ENCODE measurements at places on chromosomes 11 and 22. TPM values are rescaled to one million over a fixed set of nuclear protein-coding genes. Genes with fewer than 3 reads are reported as not detected.

The RAG2 gene
- not detected for total RNA-seq

The OR5AR1 gene
- not detected for total RNA-seq

The STK33 gene
- total RNA-seq = 4.4 TPM

The OR6T1 gene
- not detected for total RNA-seq

The DGAT2 gene
- 1.5 TPM for total RNA-seq

The PNPLA3 gene
- total RNA-seq = 0.68 TPM

The MAPK11 gene
- 4.7 TPM for total RNA-seq

The PLAAT2 gene
- total RNA-seq = 0.60 TPM

The CCND1 gene
- 188 TPM for total RNA-seq

The OR4C13 gene
- not detected for total RNA-seq

The CARNS1 gene
- 0.29 TPM for total RNA-seq

The KCNK4 gene
- not detected for total RNA-seq

The MS4A10 gene
- not detected for total RNA-seq

The SCGB1D2 gene
- total RNA-seq = not detected

The L3MBTL2 gene
- 19.4 TPM for total RNA-seq

The KCTD14 gene
- total RNA-seq = 1.8 TPM

The MRPL23 gene
- 133 TPM for total RNA-seq

The INS gene
- total RNA-seq = not detected

The OR52I2 gene
- not detected for total RNA-seq

The PKNOX2 gene
- not detected for total RNA-seq

The CCDC89 gene
- not detected for total RNA-seq

The SMIM35 gene
- not detected for total RNA-seq

The GAL3ST1 gene
- 8.0 TPM for total RNA-seq

The JOSD1 gene
- total RNA-seq = 28.1 TPM

The KCNC1 gene
- 0.05 TPM for total RNA-seq

The PANX2 gene
- total RNA-seq = 4.6 TPM

The NLRP14 gene
- total RNA-seq = not detected

The SLC29A2 gene
- total RNA-seq = 3.1 TPM

The MIAT gene
- 0.29 TPM for total RNA-seq

The SYNGR1 gene
- 7.9 TPM for total RNA-seq

The SYT13 gene
- 8.1 TPM for total RNA-seq

The NPAS4 gene
- total RNA-seq = not detected

The BCL2L13 gene
- total RNA-seq = 36.4 TPM

The LRRC74B gene
- total RNA-seq = not detected

The KCNJ11 gene
- total RNA-seq = 0.44 TPM

The KRTAP5-7 gene
- not detected for total RNA-seq

The OR5D14 gene
- total RNA-seq = not detected

The GDPD4 gene
- not detected for total RNA-seq

The VSTM5 gene
- total RNA-seq = not detected

The GRAP2 gene
- not detected for total RNA-seq

The ARHGAP32 gene
- 4.5 TPM for total RNA-seq

The MAP4K2 gene
- total RNA-seq = 9.8 TPM

The CSF2RB gene
- total RNA-seq = not detected

The DAGLA gene
- total RNA-seq = 6.2 TPM

The OR51E2 gene
- total RNA-seq = not detected

Measured in A549 treated with CORT108297 at 1 μM for 4 hours (cell line).